Left renal pelvis (tissue), 4 donors: ENCODE measurements at places on chromosomes 3 and 15.

DNA sequence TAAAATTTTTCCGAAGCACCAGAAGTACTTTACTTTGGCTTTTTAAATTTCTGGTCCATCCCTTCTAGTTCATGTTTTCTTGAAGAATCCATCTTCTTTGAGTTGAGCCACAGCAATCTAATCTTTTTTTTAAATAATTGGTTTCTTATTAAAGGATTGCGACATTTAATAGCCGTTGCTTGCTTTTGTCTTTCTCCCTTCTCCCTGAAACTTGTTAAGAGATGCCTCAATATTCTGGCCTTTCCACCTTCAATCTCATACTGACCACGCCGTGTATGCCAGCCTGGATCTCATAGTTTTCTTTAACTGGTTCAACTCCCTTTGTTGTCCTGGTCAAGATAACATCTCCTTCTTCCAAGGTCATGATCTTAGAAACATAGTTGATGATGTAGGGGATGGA, 18.4 kb upstream of the RPLP1 start:
- DNase-seq, result no peak

GRCh38 chr3:45948311-45948781, 5.1 kb downstream of the CXCR6 start:
- DNase-seq, result no peak

GRCh38 chr3:56788521-56788920, 13.2 kb downstream of the ARHGEF3 start:
- DNase-seq, result no peak

DNA sequence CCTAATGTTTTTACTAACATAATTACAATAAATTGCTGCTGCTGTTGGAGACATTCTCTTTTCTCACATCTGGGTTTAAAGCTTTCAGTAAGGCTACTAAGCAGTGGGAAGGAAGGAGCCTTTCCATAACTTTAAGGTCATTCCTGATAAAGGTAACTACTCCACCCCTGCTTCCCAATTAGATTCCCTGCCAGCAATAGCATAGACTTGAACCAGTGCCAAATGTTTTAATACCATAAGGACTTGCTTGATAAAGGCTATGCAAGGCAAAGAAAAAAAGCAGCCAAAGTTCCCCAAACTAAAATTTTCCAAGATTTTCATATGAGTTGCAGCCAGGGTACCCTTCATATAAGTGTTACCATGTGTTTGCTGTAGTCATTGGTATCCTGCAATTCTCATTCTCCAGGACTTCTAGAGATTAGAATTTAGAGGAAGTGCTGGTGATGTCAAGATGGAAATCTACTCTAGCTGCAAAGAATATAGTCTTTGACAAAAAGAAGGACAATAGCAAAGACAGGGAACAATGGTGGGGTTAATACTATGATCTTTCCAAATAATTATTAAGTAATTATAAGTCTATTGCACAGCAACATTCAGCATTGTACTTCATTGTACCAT, 106.1 kb downstream of the FILIP1L start:
- DNase-seq, result no peak

DNA sequence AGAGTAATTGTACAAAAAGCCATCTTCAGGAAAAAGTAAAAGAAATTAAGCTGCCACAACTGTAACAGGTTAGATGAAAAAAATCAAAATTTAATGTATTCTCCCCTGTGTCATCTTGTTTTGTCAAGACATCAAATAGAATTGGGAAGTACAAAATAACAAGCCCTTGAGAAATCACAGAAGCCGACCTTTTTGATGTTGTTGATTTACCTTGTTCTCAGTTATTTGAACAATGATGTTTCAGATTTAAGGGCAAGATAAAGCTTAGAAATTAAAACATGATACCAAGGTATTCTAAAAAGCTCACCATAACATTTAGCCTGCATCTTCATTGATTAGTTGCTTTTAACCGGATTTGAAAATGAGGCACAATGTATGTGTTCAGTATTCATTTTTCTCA, 523.0 kb downstream of the FOXP1 start:
- DNase-seq, result no peak

DNA sequence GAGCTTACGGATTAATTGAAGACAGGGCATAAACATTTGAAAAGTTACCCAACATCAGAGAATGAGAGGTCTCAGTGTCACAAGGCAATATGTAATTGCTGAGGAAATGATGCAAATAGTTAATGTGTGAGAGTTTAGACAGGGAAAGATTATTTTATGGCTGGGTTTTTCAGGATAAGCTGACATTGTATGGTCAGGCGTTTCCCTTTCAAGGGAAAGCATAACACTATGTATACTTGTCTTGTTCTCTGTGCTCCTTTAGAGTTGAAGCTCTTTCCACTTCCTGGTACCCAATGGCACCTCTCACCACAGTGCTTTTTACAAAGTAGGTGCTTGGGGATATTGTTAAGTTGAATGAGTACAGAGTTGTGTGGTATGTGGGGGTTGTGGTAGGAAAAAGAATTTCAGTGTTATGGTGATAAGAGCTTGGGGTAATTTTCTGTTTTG, 19.9 kb downstream of the IQGAP1 start:
- DNase-seq, result no peak

DNA sequence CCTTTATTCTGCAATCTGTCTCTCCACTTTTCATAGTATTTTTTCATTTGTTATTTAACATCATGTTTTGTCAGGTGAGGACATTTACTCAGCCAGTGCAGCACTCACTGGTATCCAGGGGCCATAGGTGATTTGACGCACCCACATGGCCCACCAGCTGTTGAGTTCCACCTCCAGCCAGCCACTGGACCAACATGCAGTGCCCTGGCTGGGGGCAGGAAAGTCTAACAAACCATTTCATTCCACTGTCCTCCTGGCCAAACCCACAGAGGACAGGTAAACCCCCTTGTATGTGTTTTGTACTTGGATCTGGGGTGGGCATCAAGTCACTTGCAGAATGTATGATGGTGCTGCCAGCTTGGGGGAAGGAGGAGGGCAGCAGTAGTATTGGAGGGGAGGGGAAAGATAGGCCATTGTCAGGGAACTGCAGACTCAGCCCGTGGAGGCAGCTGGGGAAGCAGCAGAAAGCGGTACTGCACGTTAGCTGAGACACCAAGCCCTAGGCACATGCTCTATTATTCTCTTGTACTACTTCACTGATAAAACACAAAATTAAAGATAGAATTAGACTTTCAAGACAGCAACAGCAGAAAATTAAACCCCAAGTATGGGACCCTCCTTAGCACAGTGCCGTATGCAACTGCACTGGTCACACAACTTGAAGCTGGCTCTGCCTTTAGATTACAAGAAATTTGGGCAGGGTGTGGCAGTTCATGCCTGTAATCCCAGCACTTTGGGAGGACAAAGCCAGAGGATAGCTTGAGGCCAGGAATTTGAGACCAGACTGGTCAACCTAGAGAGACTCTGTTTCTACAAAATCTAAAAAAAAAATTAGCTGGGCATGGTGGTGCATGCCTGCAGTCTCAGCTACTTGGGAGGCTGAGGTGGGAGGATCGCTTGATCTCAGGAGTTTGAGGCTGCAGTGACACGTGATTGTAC, 15.4 kb upstream of the RPL24 start:
- no peak for DNase-seq

- DNase-seq, result no peak
Observed at GRCh38 chr3:161020256-161020655, 84.9 kb downstream of the B3GALNT1 start.

DNA sequence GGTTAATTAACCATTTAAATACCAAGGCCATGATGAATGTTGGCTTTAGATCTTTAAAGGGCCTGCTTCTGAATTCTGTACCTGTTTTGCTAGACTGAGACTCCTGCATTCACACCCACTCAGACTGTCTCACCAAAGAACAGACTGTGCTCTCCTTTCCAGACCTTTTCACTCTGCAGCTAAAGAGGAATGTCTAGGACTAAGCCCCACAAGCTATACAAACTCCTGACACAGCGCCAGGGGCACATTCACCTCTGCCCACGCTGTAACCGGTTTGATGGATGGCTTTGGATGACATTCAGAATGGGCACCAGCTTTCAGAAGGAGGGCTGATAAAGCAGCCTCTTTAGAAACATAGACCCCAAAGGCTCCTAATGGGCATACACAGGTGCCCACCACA, 200.1 kb downstream of the KCNMB2 start:
- no peak for DNase-seq

GRCh38 chr3:123678108-123678511, 93.3 kb upstream of the HACD2 start:
- DNase-seq, result no peak

DNA sequence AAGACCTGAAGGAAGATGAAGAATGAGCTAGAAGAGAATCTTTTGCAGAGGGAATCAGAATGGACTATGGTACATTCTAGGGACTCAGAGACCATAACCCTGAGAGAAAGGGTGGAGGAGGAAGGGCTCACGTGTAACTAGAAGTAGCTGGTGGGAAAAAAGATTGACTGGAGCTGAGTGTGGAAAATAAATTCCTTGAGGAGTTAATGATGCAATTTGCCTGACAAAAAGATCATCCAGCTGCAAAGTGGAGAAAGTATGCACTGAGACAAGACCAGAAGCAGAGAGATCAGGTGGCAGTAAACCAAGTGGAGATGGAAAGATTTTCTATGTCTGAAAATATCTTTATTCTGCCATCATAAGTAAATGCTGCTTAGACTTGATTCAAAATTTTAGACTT, 52.9 kb upstream of the TBL1XR1 start:
- DNase-seq, result no peak

DNA sequence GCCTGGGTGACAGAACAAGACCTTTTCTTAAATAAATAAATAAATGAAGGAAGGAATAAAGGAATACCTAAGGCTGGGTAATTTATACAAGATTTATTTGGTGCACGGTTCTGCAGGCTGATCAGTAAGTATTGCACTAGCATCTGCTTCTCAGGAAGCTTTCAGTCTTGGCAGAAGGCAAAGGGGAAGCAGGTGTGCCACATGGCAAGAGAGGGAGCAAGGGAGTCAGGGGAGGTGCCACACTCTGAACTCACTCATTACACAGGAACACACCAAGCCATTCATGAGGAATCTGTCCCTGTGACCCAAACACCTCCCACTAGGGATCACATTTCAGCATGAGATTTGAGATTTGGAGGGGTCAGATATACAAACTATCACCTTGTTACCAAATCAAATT, 56.4 kb downstream of the PRKCI start:
- DNase-seq, result no peak

DNA sequence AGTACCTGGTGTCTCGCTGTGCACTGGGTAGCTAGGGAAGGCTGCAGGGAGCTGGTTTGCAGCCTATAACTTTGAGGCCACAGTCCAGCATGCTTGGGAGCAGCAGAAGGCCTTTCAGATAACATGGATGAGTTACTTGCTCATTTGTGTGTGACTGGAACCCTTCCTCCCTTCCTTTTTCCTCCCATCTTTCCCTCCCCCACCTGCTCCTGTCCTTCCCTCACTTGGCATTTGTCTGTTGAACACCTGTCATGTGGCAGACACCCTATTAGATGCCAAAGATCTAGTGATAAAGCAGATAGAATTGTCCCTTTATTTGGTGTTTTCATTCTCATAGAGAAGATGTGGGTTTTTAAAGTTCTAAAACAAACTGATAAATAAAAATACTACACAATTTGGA, 71.6 kb downstream of the LRTM1 start:
- DNase-seq, result no peak

DNA sequence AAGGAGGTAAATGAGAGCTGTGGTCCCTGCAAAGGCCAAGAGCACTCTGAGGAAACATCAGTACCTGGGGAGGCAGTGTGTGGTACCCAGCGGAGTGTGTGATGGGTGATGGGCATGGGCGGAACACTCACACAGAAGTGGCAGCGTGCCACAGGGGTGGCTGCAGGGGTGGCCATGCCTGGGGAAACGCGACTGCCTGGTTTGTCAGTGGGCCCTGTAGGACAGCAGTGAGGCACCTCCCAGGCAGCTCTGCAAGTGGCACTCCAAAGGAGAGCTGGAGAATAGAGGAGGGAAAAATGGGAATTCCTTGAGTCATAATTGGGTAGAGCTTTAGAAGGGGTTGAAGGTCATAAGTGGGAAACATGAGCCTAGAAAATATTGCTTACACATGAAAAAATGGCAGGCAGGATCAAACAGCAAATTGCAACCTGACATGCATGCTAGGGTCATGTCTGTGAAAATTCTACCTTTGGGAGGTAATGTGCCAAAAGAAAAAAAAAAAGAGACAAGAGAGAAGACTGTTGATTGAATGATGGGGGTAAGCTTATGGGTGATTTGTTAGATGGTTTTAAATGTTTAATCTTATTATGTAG, 138.4 kb downstream of the RPLP1 start:
- no peak for DNase-seq

DNA sequence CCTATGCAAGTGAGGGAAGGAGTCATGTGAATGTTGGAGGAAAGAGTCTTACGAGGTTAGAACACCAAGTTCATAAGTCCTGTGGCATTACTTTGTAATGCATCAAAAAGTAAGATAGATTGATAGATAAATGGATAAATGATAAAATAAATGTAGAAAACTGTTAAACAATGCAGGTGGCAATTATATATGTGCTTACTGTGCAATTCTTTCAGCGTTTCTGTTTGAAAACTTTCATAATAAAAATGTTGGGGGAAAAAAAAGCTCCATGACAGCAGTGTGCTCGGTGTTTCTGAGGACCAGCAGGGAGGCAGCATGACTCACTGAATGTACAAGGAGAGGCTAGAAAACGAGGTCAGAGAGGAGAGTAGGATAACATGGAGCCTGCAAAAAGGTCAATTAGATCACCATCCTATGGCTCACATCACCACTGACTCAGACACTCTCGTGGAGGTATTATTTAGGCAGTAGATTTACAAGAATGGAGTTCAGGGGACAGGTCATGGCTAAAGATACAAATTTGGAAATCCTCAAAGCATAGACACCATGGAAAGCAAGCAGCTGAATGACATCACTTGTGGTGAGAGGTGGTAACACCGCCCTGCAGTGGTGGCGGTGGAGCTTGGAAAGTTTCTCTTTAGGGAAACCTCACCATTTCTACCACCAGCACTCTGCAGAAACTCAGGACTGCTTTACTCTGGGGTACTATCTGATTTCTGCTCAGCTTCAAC, 219.8 kb downstream of the CTNNB1 start:
- DNase-seq, result no peak

- DNase-seq, result no peak
Observed at GRCh38 chr3:150235799-150236198, 172.3 kb upstream of the TSC22D2 start.

DNA sequence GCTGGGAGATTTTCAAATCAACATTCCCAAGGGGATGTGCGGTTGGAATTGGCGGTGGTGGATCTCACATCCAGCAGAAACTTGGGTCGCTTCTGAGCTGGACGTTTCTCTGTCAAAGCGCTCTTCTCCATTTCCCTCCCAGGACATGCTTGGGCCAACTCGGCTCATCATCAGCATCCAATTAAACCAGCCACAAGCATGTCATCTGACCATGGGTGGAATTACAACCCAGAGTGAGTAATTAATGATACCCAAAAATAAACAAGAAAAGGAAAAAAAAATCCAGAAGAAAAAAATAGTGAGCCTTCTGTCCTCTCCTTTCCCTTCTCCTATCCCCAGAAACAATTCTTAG, 111.2 kb downstream of the XXYLT1 start:
- no peak for DNase-seq
